ENCODE measurements at places on chromosomes 11 and 22.

GRCh38 chr11:34380696-34381095 is 22.9 kb upstream of the ABTB2 start:
- DNase-seq, result no peak

DNA sequence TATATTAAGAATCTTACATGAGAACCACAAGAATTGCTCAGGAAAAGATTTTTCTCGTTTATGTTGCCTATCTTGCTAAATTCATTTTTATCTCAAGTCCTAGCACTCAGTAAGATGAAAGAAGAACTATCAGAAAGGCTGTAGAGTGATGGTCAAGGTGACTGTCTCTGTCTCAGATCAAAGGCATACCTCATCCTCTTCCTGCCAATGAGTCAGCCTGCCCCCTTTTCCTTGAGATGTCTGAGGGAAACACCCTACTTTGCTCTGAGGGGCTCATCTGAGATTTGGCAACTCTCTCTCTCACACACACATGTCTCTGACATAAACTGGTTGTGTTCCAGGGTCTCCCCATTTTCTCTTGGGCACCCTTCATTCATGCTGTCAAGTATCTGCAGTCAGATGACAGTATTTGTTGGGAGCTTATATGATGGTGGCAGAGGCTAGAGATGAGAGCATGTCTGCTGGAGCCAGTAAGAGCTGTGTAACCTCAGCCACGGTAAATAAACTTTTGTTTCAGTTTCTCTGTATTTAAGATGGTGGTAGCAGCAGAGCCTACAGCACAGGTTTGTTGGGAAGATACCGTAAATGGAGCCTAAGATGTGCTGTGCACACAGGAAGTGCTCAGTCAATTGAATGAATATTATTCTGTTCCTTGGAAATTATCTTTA is 1.6 kb downstream of the MMP27 start:
- DNase-seq, result no peak

DNA sequence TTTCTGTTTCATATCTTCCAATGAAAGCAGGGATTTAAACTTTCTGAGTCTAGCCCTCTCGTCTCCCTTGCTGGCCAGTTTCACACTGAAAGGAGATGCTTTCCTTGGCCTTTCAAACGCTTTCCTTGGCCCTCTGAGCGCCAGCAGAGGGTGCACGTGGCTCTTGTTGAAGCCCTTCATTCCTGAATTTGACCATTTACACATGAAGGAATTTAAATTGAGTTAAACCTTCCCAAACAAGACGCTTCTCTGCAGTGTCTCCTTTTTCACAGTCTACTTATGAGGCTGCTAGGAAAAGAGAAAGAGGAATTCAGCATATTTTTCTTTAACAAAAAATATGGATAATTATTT is 21.6 kb downstream of the NNMT start:
- DNase-seq, result no peak

GRCh38 chr11:9396752-9397151 is 12.3 kb downstream of the IPO7 start:
- DNase-seq, result no peak

GRCh38 chr11:69915501-69916250 is 96.5 kb upstream of the FGF3 start:
- DNase-seq, result no peak

DNA sequence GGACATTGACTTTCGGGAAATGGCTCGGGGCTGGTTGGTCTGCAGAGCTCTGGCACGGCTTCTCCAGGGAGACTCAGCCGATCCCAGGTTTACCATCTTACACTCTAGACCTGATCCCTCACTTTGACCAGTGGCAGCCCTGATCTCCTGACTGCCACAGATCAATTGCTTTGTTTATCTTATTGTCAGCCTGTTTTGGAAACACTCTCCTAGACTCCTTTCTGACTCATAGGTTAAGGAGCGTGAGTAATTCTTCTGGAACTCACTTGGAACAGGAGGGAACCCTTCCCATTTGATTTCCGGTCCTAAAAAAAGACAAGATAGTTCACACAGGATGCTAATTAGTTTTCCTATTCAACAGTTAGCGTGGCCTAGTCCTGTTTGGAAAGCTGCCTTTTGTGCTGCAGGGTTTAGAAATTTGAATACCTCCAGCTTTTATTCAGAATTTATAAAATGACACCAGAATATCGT is 16.0 kb upstream of the BMAL1 start:
- no peak for DNase-seq

DNA sequence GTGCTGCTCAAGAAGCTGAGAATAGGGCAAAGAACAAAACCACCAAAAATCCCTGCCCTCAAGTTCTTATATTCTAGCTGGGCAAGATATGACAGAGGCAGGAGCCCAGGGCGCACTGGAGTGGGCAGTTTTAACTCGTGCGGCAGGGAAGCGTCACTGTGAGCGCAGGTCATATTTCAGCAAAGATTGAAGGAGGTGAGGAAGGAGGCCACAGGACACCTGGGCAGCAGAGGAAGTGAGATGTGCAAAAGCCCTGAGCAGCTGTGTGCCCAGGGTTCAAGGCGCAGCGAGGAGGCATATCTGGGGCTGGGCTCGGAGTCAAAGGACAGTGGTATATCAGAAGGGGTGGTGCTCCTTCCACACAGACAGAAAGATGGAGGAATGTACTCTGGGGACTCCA is 13.5 kb downstream of the KCNC1 start:
- DNase-seq, result no peak

- DNase-seq, result no peak
These were observed 233.8 kb upstream of the UBASH3B start for GRCh38 chr11:122421702-122422101.

DNA sequence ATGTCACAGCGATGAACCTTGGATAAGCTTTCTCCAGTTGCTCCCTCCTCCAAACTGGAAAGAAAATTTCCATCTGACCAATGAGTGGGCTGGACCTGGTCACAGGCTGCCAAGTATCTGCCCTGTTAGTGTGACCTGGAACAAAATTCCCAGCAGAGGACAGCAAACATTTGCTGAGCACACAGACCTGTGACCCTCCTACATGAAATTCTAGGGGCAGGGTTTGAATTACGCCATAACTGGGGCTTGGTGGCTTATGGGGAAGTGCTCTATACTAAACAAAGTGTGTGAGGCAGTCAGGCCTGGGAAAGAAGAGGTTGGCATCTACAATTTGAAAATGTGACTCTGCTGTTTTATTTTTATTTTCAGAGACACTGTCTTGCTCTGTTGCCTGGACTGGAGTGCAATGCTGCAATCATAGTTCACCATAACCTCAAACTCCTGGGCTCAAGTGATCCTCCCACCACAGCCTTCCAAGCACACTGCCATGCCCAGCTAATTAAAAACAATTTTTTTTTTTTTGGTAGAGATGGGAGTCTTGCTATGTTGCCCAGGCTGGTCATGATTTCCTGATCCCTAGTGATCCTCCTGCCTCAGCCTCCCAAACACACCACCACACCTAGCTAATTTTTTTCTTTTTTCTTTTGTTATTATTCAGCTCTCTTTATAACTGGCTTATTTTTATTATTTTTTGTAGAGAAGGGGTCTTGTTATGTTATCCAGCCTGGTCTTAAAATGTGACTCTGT is 13.6 kb upstream of the XBP1 start:
- DNase-seq, result no peak

- DNase-seq, result no peak
These were observed 81.9 kb downstream of the MN1 start for GRCh38 chr22:27719535-27720227.

DNA sequence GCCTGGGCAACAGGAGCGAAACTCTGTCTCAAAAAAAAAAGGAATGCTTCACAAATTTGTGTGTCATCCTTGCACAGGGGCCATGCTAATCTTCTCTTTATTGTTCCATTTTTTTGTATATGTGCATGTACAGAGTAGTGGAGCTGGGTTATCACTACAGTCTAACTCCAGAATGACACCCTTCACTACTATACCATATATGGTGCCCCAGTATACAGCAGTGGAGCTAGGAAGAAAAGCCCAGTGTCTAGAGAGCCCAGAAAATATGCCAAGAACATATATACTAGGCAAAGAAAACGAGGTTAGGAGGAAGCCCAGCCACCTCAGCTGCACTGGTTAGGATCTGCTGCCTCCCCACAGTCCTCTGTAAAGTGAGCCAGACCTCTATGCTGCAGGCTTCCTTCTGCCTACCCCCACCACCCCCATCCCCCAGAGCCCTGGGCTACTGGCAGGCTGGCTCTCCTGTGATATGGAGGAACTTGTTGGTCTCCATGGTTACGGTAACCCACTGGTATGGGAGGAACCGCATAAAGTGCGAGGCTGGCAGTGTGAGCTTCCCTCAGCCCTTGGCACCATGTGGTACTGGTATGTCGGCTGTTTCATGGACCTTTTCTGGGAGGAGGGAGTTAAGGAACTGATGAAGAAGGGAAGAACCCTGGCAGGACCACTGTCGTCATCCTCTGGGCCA is 34.3 kb downstream of the RCOR2 start:
- DNase-seq, result no peak

- DNase-seq, result no peak
These were observed 3.7 kb upstream of the RELT start for GRCh38 chr11:73372375-73372993.

DNA sequence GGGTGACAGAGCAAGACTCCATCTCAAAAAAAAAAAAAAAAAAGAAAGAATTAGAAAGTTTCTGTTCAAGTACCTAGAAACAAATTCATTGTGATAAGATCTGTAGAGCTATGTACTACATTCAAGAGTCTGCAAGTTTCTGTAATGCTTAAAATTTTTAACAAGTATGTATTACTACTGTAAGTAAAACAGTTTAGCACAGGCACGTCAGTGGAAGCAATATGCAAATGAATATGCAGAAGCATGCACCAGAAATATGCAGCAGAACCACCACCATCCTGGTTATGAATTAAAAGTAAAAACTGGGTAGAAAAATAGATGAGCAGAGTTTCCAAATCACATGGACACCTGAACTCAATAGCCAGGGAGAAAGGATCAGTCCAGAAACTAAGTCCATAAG is 19.3 kb downstream of the SBF2 start:
- no peak for DNase-seq

DNA sequence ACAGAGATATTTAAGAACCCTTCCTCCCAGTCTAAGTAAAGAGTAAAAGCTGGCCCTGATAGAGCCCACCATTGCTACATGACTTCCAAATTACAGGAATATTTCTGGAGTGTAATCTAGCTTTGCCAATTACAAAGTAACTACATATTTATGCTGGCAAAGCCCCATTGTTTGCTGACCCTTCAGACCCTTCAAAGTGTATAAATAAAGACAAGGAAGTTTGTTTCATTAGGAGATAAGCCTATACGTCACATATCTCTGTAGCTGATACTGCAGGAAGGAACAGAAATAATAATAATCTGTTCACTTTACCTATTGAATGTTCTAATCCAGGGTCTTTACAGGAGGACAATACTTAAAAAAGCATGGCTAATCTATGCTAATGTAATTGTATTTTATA is 375.1 kb downstream of the SOX6 start:
- DNase-seq, result no peak

DNA sequence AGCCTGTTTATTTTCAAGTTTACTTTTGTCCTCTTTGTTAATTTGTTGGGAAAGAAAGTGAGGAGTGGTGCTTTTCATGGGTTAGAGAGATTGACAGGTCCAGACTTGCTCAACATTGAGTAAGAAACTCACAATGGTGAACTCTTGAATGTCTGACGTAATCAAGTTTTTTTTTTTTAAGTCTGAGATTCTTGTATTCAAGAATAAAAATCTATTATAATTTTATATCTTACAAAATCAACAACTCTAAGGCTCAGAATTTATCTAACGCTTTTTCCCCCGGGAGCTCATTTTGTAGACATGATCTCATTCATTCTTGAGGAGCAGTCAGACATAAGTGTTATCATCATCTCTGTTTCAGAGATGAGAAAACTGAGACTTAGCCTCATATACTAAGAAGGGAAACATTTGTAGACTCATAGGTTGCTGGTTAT is 39.1 kb upstream of the SPTBN2 start:
- DNase-seq, result no peak

DNA sequence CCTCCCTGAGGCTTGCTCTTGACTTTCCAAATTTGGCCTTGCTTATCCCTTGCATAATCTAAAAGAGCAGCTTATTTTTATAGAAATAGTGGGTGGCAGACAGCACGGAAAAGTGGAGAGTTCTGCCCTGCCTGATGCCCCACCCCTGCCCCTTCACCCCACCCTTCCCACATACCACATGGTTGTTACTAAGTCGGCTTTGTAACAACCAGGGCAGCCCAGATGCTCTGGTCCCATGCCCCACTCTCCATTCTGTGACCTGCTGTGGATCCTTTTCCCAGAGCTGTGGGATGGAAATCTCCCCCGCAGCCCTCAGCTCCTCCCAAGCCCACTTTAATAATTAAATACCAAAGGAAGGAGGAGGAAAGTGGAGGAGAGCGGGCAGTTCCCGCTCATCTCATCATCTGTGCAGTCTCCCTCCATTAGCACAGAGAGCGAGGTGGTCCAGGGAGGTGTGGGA is 10.9 kb downstream of the MRGPRF start:
- DNase-seq, result no peak

- no peak for DNase-seq
These were observed 328.1 kb upstream of the MPPED2 start for GRCh38 chr11:30914143-30914762.
